Dorsolateral prefrontal cortex (tissue), 122 donors: ENCODE measurements at places on chromosomes 2 and 18.
A peak's percentile ranks its signal among the peaks of the same experiment; 100 is the strongest.

GRCh38 chr2:47808614-47809013 lies 25.7 kb downstream of the MSH6 start:
- no peak for DNase-seq

DNA sequence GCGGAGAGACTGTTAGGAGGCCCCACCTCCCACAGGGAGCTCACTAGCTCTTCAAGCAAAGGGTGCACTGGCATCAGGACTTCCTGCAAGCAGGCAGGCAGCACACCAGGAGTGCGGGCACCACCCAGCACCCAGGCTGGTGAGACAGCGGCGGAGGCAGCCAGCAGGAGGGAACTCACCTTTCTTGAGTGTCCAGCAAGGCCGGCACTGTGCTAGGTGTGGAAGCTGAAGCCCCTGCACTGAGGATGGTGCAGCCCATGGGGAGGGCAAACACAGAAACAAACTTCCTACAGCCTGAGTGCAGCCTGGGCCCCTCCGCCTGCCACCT lies 100.7 kb upstream of the ID2 start:
- no peak for DNase-seq

GRCh38 chr2:100875516-100876230 lies 55.7 kb downstream of the NPAS2 start:
- DNase-seq, result no peak

GRCh38 chr18:77339623-77340022 lies 90.0 kb downstream of the GALR1 start:
- no peak for DNase-seq

DNA sequence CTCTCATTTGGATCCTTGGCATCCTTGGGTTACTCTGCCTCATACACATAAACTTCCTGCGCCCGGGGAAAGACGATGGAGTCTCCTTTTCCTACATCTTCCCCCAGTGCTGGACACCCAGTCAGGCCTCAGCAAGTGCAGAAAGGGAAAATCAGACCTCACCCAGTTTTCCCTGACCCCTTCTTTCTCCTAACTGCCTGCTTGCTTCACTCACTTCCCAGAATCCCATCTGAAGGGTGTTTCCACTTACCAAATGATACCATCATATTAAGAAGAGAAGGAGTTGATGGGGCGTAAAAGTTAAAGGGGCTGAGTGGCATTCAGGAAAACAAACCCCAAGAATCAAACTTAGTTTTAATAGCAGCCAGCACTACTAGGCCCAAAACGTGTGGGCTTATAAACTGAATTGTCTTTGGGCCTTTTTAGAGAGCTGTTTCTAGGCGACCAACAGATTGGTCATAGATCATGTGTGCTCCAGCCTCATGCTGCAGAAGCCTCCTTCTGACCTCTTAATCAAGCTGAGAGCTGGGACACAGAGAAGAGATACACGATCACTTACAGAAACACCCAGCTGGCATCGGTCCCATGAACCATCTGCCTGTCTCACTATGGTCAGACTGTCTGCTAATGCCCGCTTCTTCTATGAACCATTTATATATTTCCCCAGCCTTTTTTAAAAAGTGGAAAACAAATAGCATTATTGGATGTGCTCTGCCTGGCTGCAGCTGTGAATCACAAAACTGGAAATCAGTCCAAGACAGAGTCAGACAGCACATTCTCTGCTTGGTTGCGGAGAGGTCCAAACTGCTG lies 165.7 kb upstream of the SLC14A2 start:
- DNase-seq, result peak; percentile 43

- no peak for DNase-seq
Observed at GRCh38 chr18:62751341-62751821, 36.0 kb downstream of the PHLPP1 start.

DNA sequence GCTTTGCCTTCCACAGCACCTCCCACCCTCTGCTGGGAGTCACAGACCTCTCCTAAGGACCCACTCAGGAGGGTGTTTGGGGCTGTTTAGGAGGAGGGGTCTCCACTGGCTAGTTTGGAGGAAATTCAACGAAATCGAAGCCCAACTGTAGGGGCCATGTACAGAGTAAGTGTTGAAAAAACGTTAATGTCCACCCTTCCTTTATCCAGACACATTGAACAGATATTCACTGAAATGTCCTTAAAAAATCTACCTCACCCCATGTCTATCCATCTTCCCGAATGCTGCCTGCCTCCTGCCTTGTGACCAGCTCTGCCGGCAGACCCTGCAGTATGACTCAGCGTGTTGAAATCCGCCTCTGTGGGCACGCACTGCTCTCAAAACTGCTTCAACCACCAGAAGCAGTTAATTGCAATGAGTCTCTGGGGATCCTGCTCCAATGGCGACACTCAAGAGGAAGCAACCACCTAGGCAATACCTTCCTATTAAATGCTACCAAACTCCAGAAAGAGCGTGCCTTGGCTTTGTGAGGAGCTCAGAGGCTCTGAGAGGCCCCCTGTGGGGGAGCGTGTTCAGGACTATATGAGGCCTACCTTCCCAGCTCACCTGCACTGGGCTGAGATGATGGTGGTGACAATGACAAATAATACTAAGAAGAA lies 61.4 kb upstream of the RTN4 start:
- DNase-seq, result peak; percentile 79

DNA sequence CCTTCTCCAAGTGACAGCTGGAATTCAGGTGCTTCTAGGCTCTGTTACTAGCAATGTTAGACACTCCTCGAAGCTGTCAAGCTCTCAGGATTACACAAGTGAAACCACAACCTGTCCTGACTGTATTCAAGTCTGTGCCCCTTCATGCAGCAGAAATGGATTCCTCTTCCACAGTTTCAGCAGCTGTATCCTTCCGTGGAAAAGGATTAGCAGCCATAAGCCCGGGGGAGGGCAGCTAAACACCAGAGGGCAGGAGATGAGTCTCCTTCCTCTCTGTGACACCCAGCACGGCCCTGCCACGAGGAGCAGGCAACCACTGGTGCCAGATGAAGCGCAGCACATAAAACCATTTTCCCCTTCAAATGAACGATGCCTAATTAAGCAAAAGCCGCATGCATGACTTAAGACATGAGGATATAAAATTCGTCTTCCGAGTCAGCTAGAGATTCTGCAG lies 1.2 kb downstream of the ST3GAL5 start:
- DNase-seq, result peak; percentile 84

- DNase-seq, result no peak
Observed at GRCh38 chr2:64792995-64793639, 139.4 kb upstream of the SERTAD2 start.

DNA sequence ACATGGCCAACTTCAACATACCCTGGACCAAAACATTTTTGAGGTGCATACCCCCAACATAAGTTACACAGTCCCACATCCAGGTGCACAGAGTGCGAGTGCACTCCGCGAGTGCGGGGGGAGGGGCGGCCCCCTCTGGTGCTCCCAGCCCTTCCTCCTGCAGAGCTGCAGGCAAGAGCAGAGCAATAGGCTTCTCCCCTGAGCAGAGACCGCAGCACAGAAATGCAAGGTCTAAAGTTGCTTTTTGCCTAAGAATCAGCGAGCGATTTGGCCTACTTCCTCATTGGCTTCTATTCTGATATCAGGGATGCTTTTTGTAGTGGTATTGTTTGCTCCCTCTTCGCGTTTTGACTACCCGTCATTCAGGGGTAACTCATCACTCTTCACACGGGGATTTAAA lies 40.6 kb downstream of the BOLA3 start:
- no peak for DNase-seq

DNA sequence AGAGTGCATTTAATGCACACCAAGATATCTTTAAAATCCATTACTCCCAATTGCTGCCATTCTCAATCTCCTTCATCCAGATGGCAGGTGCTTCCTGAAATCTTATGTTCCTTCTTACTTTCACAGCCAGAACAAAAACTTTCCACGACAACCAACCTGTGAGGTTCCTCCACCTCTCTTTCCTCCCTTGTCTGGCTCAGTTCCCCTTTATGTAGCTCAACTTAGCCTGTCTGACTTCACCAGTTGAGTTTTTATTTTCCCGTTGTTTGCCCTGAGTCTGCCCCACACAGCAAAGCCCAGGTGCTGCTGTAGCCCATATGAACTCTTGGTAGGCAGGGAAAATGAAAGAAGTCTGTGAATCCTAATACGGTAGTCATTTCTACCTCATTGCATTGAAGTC lies 112.5 kb downstream of the MREG start:
- no peak for DNase-seq

GRCh38 chr2:833180-833579 lies 117.5 kb upstream of the SNTG2 start:
- DNase-seq, result no peak

GRCh38 chr2:65404988-65405697 lies 27.3 kb downstream of the SPRED2 start:
- no peak for DNase-seq

- DNase-seq, result no peak
Observed at GRCh38 chr2:178199334-178199733, 5.0 kb downstream of the OSBPL6 start.

- no peak for DNase-seq
Observed at GRCh38 chr18:58827886-58828285, 36.8 kb upstream of the ZNF532 start.

- DNase-seq, result no peak
Observed at GRCh38 chr18:63603772-63604171, 16.6 kb downstream of the SERPINB13 start.

- no peak for DNase-seq
Observed at GRCh38 chr18:58324824-58325480, 280.9 kb downstream of the NEDD4L start.

DNA sequence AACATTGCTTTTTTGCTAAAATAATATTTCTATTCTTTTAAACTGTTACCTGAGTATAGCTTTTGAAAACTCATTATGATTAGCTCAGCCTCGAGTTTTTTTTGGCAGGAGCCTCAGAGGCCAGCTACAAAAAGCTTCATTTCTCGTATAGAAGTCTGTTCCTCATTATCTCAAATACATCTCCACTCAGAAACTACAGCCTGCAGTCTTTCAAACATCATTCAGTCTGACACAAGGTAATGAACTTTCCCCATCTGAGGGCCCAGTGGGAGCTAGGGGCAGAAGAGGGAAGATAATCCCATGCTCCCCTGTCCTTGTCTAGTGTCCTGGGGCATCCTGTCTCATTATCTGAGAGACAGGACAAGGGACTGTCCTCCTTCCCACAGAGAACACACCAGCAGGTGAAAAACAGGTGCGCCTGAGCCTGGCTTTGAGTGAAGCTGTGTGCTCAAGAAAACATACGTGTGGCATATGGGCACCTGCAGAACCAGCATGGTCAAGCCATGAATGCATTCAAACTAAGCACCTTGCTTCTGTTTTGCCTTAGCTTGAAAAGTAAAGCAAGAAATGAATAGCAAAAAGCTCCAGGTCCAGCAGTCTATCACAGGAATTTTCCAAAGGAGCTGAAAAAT lies 247.5 kb downstream of the MREG start:
- no peak for DNase-seq

DNA sequence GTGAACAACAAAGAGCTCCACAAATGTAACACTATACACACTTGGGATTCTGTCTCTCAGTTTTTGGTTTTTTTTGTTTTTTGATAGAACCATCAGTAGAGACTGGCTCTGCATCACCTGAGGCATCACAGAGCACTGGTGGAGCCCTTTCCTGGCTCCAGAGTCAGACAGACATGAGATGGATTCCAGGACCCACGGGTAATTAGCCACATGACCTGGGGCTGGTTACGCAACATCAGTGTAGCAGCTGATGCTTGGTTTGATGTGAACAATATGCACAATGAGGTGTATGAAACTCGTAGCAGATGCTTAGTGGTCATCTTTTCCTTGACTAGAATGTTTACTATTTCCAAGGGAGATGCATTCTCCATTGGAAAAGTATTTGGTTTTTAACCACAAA lies 40.7 kb downstream of the CMPK2 start:
- DNase-seq, result no peak

- no peak for DNase-seq
Observed at GRCh38 chr18:395456-396250, 104.8 kb downstream of the COLEC12 start.

- no peak for DNase-seq
Observed at GRCh38 chr2:239229545-239230279, 171.1 kb downstream of the HDAC4 start.

DNA sequence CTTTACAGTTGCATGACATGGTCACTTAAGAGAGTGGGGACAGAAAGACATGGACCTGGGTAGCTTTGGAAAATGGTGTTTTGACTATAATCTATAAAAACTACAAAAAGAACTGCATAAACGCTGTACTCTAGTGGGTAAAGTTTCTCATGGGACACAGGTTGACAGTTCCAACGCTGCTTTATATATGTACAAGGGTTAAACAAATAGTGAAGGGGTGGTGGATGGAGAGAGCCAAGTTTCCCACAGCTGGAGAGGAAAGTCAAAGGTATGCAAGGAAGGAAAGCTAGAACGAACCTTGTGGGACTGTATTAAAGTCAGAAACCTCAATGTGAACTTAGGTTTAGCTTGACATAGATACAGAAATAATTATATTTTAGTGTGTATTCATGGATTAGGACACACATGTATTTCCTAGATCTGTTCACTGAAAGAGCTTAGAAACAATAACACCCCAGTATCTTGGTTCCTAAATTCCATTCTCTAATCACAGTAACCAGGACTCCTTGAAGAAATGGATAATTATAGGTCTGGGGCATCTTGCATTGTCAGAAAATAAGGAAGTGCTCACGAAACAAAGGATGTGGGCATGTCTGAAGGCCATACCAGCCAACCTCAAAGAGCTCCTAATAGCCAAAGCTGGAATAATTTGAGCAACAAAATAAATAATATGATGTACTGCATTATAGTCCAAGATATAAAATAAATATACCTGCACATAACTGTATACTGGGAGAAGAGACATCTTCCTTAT lies 28.8 kb downstream of the TANC1 start:
- DNase-seq, result no peak

- DNase-seq, result no peak
Observed at GRCh38 chr2:119808516-119809147, 48.9 kb downstream of the PTPN4 start.
